ENCODE measurements at places on chromosomes 2 and 18.

DNA sequence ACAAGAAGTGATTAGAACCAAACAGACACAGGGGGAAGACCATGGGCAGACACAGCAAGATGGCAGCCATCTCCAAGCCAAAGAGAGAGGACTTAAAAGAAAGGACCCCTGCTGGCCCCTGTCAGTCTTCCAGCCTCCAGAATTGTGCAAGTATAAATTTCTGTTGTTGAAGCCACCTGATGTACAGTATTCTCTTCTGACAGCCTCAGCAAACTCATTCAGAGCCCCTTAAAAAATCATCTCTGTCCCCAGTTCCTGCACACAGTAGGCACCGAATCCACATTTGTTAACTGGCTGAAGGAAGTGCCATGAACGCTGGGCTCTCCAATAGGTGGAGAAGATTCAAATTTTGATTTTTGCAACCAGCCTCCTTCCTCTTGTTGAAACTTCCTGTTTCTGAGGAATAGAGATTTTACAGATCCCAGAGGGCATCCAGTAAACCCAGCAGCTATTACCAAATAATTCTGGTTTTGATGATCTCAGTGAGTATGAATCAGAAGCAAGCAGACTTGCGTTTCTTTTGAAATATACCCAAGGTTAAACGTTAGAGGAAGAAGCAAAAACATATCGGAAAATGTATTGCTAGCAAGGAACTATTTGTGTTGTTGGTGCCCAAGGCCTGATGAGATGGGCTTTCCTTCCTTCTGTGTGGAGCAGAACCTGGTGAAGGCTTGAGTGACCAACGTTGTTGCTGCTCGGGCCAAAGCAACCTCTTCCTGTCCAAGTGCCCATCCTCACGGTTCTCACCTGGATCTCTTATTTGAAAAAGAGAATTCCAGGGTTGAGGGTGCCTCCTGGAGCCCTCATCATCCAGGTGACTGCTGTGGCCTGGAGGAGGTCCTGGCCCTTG, 47.7 kb upstream of the PLB1 start:
- DNase-seq = no peak

GRCh38 chr2:25400169-25400568, 58.4 kb upstream of the DNMT3A start:
- no peak for DNase-seq

- DNase-seq = no peak
Observed at GRCh38 chr2:154447727-154448418, 250.6 kb upstream of the KCNJ3 start.

DNA sequence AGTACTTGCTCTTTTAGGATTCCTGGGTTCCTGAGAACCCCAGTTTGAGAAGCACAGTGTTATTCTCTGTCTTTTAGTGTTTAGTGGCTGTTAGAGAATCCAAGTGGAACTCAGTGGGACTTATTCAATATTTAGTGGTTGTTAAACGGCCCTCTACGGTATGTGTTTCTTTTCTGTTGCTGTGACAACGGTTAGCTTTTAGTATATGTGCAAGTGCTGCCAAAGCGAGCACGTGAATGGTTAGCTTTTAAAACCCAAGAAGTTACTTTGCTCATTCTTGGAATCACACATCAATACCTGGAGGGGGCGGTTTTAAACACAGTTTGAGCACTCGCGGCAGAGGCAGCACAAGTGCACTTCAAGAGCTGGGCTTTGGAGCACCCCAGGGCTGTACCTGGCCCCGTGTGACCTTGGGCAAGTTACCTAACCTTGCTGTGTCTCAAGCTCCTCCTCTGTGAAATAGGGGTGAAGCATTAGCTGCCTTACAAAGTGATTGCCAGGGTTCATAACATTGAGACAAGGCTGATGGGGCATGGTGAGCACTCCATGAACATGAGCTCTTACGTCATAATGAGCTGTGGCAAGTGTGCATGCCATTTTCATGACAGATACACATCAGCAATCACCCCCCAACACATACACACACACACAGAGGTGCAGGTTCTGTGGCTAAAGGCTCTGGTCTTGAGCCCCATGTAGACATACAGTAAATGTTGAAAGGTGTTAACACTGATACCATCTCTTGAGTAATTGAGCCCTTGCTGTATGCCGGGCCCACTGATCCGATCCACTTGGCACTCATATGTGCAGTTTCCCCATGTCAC, 234.1 kb downstream of the ALPK2 start:
- no peak for DNase-seq

DNA sequence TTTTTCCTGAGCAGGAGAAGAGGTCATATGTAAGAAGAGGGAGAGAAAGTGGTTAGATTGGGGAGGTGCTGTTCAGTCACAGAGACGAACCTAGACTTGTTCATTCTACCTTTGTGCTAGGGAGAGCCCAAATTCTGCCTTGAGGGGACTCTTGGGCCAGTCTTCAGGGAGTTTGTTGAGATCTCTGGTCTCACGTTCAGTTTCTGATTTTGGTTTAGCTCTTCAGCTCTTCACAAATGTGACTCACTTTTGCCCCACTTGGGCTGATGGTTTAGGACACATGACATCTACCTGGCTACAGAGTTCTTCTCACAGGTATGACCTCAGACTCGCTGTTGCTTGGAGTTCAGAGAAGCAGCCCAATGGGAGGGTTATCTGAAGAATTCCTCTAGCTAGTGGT, 49.2 kb upstream of the DARS1 start:
- DNase-seq = no peak

DNA sequence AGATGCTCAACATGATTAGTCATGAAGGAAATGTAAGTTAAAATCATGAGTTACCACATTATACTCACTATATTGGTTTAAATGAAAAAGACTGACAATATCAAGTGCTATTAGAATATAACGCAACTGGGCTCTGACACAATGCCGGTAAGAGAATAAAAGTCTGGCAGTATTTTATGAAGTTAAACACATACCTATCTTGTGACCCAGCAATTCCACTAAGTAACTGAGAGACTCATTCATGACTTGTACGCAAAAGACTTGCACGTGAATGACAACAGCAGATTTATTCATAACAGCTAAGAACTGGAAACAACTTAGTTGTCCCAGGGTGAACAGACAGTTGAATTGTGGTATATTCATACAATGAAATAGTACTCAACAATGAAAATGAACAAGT, 342.1 kb downstream of the SLC4A3 start:
- DNase-seq = no peak

DNA sequence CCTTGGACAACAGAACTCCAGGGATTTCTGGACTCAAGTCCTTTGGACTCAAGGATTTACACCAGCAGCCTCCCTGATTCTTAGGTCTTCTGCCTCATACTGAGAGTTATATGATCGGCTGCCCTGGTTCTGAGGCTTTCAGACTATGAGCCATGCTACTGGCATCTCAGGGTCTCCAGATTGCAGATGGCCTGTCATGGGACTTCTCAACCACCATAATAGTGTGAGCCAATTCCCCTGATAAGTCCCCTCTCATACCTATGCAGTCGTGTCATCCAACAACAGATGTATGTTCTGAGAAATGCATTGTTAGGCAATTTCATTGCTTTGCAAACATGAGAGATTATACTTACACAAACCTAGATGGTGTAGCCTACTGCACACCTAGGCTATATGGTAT, 61.4 kb upstream of the MSTN start:
- no peak for DNase-seq

- no peak for DNase-seq
Observed at GRCh38 chr2:181978351-181979150, 7.1 kb upstream of the PPP1R1C start.
